ENCODE measurements at places on chromosomes 12 and 14. TPM values are rescaled to one million over a fixed set of nuclear protein-coding genes. Genes with fewer than 3 reads are reported as not detected.

SSTR1 gene
- not detected for total RNA-seq

ASPG gene
- total RNA-seq = 0.06 TPM

CAPRIN2 gene
- total RNA-seq = 29.7 TPM

CLEC1A gene
- not detected for total RNA-seq

MLH3 gene
- total RNA-seq = 16.3 TPM

TMEM119 gene
- total RNA-seq = 0.09 TPM

UBC gene
- 1,286 TPM for total RNA-seq

DPF3 gene
- total RNA-seq = 0.22 TPM

KRT74 gene
- not detected for total RNA-seq

DBX2 gene
- not detected for total RNA-seq

OSGEP gene
- 26.0 TPM for total RNA-seq

CTDSP2 gene
- total RNA-seq = 58.8 TPM

NTN4 gene
- total RNA-seq = 44.5 TPM

GLIPR1L2 gene
- total RNA-seq = 0.19 TPM

MDM2 gene
- total RNA-seq = 79.4 TPM

DCP1B gene
- 8.3 TPM for total RNA-seq

ADCY4 gene
- total RNA-seq = not detected

ARMH4 gene
- 0.84 TPM for total RNA-seq

ZC3H10 gene
- 3.1 TPM for total RNA-seq
